ENCODE measurements at places on chromosomes 16 and 17. TPM values are rescaled to one million over a fixed set of nuclear protein-coding genes. Genes with fewer than 3 reads are reported as not detected.

Gene PRSS36
- total RNA-seq = 0.72 TPM

DNA sequence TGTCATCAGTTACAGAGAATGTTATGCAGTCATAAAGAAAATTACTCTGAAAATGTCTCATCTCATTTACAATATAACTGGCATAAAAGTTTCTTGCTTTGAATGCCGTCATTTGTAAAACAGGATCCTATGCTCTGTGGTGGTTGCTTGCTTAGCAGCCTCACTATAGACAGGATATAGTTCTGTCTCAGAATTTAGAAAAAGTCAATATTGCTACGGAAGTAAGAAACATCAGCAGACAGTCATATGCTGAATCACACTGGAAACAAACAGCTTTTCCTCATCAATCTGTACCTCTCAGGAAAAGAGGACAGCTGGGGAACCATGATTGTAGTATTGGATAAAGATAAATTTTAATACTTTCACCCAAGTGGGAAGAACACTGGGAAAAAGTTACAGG lies 105.5 kb downstream of the MYO1D start:
- DNase-seq = no peak

DNA sequence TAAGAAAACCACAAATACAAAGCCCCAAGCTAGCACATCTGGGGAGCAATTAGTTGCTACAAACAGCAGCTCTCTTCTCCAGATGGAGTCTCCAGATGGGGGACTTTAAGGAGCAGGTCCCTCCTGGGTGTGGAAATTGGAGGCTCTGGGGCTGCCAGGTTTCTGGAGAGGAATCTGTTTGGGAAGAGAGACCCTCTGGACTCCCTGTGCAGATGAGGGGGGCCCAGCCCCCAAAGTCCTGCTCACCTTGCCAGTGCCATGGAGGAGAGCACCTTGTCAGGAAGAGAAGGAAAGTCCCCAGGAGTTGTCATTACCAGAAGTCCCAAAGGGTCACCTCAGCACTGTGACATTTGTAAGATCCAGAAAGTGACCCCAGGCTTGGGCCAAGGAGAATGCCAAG lies 14.8 kb downstream of the TEKT5 start:
- DNase-seq = no peak

Gene MMP25
- total RNA-seq = 1.5 TPM

GRCh38 chr16:70455910-70456309 lies 1.5 kb downstream of the FCSK start:
- no peak for DNase-seq

Gene HOXB7
- 0.50 TPM for total RNA-seq

Gene KIF19
- 0.18 TPM for total RNA-seq

Gene TAT
- not detected for total RNA-seq

Gene CCDC40
- total RNA-seq = 0.54 TPM

DNA sequence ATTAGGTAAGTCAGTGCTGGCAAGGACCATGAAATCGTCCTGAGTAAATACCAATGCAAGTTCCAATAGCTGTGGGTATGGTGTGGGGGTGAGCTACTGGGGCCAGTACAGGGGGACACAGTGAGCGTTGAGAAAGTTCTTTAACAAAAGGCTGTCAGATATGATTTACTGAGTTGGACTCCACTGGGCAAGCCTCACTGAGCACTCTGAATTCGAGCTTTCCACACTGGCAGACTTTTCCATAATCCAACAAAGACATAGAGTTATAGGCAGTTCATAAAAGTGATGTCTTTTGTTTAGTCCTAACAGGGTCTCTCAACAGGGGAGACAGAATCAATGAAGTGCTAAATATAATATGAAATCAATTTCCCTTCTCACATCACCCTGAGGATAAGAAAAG lies 489.0 kb downstream of the KCNJ2 start:
- DNase-seq = no peak

Gene AGRP
- not detected for total RNA-seq

GRCh38 chr17:7720125-7720524 lies 2.6 kb downstream of the DNAH2 start:
- DNase-seq = no peak

Gene GRN
- total RNA-seq = 34.8 TPM

Measured in activated CD8-positive, alpha-beta T cell treated with anti-CD3 and anti-CD28 coated beads for 36 hours (primary cell).